K562 (cell line): ENCODE measurements at places on chromosomes 3 and 15. TPM values are rescaled to one million over a fixed set of nuclear protein-coding genes. Genes with fewer than 3 reads are reported as not detected.

GRCh38 chr3:146746190-146746589, 141.0 kb upstream of the PLSCR5 start:
- no peak for DNase-seq

The C3orf33 gene
- polyA plus RNA-seq = 6.3 and 7.0 TPM in 2 replicates

GRCh38 chr15:39488516-39488915, 92.4 kb upstream of the THBS1 start:
- DNase-seq = no peak

The STRA6 gene
- polyA plus RNA-seq = 0.43 and 0.65 TPM in 2 replicates

GRCh38 chr3:42979044-42979972, at the start of gene GASK1A:
Gene GASK1A, plus strand, starts transcription at chr3:42979311. Its CDS starts 332 bp downstream, at chr3:42979643.
- no peak for DNase-seq

- no peak for DNase-seq
Measured at GRCh38 chr3:134334901-134335280, 39.4 kb downstream of the AMOTL2 start.

The DPPA4 gene
- not detected in 2 replicates for polyA plus RNA-seq

DNA sequence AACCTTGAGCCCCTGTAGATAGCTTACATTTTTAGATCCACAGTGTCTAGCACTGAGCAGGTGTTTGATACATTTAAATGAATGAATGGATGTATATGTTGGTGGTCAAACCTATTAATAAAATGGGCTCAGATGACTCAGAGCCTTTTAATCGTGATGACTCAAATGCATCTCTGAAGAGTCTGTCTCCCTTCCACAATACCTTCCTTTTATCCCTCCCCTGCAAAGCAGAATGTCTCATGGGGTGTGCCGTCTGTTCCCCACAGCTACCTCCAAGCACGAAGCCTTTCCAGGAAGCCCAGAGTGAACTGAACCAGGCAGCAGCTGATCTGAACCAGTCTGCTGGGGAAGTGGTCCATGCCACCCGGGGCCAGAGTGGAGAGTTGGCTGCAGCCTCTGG, 303.5 kb upstream of the TPM1 start:
- no peak for DNase-seq

GRCh38 chr3:40024526-40024925, 215.1 kb downstream of the MYRIP start:
- DNase-seq = no peak

DNA sequence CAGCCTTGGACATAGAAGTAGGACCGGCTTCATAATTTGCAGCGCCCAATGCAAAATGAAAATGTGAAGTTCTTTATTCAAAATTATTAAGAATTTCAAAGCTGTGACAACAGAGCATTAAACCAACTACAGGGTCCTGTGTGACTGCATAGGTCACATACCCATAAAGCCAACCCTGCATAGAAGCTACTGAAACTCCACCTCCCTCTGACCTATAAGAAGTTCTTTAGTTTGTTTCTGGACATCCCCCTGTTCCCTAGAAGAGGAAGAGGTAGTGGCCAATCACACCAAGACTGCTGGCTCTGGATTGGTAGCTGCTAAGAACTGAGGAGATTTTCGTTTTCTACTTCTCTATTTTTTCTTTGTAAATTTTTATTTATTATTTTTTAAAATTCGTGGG, 9.0 kb upstream of the SELENOT start:
- no peak for DNase-seq

The SERINC4 gene
- polyA plus RNA-seq = 0.23 and 0.86 TPM in 2 replicates

The MED12L gene
- polyA plus RNA-seq = not detected in 2 replicates

GRCh38 chr3:168476360-168476980, 380.7 kb upstream of the GOLIM4 start:
- no peak for DNase-seq

- DNase-seq = no peak
Measured at GRCh38 chr3:174285242-174285864, 573.8 kb upstream of the NAALADL2 start.

DNA sequence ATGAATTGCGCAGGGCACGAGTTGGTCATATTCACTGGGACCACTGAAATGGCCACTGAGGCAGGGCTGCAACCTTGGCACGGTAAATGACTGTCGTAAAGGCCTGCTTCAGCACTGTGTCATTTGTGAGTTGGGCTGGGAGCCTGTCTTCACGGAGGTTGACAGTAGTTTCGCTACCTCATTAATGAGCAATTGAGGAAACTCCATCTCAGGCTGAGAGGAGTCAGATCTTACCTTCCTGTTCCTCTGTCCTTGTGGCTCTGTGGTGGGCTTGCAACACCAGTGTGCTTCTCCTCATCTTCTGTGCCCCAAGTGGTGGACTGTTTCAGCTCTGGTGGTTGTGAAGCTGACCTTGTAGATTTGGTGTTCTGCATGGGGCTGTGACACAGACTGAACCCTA, 80.1 kb upstream of the EIF1B start:
- DNase-seq = no peak

The COL8A1 gene
- not detected in 2 replicates for polyA plus RNA-seq

DNA sequence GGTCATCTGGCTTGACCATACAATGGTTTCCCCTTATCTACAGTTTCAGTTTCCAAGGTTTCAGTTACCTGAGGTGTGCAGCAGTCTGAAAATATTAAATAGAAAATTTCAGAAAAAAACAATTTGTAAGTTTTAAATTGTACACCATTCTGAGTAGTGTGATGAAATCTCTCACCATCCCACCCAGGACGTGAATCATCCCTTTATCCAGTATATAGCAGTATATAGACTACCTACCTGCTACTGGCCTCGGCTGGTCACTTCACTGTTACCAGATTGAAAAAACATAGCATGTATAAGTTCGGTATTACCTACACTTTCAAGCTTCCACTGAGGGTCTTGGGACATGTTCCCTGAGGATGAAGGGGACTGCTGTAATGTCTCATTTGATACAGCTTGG, 12.0 kb downstream of the ARIH1 start:
- DNase-seq = no peak

DNA sequence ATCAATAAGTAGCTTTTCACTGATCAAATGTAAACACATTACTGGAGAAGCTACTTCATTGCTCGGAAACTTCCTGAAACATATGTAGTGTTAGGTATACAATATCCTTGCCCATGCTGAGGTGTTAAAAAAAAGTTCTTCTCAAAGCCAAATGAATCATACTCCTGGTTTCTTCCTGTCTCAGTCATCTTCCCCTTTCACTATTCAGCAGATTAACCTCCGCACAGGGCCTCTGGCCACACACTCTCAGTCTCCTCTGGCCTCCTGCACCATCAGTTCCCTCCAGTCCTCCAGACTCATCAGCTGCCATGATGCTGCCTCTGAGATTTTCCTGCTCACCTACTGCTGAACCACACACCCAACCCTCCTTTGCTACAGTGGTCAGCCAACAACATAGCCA, 70.5 kb upstream of the BOC start:
- DNase-seq = no peak

DNA sequence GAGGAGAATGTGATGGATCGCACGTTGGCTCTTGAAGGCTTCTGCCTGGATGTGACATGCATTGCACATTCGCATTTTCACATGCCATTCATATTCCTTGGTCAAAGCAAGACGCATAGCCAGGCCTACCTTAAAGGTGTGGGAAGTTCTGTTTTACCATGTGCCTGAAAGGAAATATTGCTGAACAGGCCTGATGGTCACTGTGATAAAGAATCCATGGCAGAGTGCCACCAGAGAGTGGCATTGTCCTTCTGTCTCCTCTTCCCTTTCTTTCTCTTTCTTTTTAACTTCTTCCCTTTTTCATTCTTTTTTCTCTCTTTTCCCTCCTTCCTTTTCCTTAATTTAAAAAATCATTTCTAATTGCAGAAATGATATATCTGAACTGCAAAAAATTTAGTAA, 15.9 kb upstream of the MITF start:
- DNase-seq = peak; percentile 7

The PLSCR5 gene
- polyA plus RNA-seq = not detected in 2 replicates

GRCh38 chr3:5321666-5322340, 134.3 kb downstream of the EDEM1 start:
- DNase-seq = no peak

- no peak for DNase-seq
Measured at GRCh38 chr3:30477149-30477921, 129.1 kb upstream of the TGFBR2 start.

- no peak for DNase-seq
Measured at GRCh38 chr15:48388016-48388851, 57.0 kb downstream of the DUT start.

GRCh38 chr15:55535436-55535835, 27.4 kb upstream of the DNAAF4 start:
- no peak for DNase-seq

The SMCO1 gene
- polyA plus RNA-seq = 0.05 TPM in 1 of 2 replicates, not detected in the other

DNA sequence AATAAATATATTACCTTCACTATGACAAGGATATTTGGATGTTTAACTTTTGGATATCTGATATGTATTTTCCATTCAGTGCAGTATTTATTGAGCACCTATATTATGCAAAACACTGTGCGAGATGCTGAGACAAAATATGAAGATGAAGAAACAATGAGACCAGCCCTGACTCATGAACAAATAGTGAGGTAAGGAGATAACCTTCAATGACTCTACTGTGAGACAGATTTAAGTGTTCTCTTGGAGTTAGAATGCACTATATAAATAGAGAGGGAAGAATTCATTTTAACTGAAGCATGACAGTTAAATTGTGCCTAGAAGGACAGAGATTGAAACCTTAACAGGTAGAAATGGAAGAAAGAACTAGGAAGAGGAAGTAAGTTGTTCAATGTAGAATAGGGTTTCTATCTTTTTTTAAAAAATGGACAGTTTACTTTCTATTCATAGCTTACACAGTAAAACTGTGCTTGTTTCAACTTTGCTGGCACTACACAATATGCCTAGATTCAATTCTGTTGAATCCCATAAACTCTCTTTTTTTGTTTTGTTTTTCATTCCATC, 124.2 kb downstream of the ZBTB20 start:
- DNase-seq = no peak

The FBXO22 gene
- 54.8 and 63.4 TPM in 2 replicates for polyA plus RNA-seq

GRCh38 chr3:127038466-127038865, 55.6 kb downstream of the PLXNA1 start:
- no peak for DNase-seq

The PTH1R gene
- polyA plus RNA-seq = not detected in 2 replicates

The TMEM158 gene
- 18.9 and 24.6 TPM in 2 replicates for polyA plus RNA-seq

DNA sequence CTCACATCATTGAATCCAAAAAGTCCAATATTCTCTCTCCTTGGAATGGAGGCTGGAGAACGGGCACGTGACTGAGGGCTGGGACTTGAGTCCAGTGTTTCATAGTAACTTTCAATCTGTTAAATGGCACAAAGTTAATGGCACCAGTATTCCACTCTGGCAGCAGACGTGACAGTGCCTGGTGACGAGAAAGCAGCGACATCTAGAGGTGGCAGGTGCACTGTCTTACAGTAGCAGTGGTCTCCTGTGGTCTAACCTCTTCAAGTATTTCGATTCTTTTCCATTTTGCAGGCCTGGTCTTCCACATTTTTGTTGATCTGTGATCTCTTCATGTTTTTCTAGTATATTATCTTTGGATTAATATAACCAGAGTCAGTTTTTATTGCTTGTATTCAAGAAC, 107.1 kb downstream of the OXSM start:
- peak; percentile 72 for DNase-seq

The KLF15 gene
- 2.8 and 3.2 TPM in 2 replicates for polyA plus RNA-seq

The MCF2L2 gene
- polyA plus RNA-seq = 3.9 and 4.2 TPM in 2 replicates

DNA sequence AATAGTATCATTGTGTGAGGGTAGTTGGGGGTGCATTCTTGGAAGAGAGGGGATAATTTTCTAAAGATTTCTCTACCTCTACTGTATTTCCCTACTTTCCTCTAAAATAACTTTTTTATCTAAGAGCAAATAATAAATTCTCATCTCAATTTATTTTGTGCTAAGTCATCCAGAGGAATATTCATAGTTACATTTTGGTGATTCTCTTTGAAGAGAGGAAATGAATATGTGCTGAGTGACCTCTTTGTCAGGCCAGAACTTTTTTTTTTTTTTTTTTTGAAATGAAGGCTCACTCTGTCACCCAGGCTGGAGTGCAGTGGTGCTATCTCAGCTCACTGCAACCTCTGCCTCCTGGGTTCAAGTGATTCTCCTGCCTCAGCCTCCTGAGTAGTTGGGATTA, 15.1 kb upstream of the CCDC80 start:
- DNase-seq = no peak

DNA sequence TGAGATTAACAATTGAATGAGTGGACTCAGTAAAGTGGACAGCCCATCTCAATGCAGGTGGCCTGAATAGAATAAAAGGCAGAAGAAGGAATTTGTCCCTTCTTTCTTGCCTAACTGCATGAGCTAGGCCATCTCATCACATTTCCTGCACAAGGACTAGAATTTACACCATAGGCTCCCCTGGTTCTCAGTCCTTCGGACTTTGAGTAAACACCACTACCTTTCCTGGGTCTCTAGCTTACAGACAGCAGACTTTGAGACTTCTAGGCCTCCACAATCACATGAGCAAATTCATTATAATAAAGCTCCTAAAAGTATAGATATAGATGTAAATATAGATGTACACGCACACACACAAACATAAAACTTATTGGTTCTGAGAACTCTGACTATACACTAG, 28.3 kb downstream of the MTHFS start:
- DNase-seq = no peak

DNA sequence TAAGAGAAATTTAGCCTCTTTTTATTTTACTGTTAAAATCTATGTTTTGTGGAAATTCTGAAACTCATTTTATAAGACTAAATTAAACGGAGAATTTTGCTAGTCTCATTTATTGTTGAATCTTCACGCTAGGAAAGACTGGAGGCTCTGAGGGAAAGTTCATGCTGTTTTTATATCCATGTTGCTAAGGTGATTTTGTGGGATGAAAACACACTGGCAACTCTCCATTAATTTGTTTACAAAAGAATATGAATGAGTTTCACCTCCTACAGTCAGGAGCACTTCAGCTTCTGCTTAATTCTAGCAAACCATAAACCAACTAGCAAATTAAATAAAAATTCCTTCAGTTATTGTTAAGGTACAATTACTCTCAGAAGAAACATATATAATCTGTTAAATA, 195.4 kb downstream of the RAP2B start:
- no peak for DNase-seq

The IFT57 gene
- polyA plus RNA-seq = 9.6 and 15.1 TPM in 2 replicates

The GAP43 gene
- polyA plus RNA-seq = 0.09 TPM in 1 of 2 replicates, not detected in the other

The GOLGA8T gene
- not detected in 2 replicates for polyA plus RNA-seq

GRCh38 chr15:34223904-34224596, 766 bp upstream of the EMC4 start:
- DNase-seq = peak; percentile 25

- no peak for DNase-seq
Measured at GRCh38 chr3:55013145-55013925, 85.5 kb upstream of the LRTM1 start.

The RBPMS2 gene
- polyA plus RNA-seq = 0.61 and 1.8 TPM in 2 replicates

DNA sequence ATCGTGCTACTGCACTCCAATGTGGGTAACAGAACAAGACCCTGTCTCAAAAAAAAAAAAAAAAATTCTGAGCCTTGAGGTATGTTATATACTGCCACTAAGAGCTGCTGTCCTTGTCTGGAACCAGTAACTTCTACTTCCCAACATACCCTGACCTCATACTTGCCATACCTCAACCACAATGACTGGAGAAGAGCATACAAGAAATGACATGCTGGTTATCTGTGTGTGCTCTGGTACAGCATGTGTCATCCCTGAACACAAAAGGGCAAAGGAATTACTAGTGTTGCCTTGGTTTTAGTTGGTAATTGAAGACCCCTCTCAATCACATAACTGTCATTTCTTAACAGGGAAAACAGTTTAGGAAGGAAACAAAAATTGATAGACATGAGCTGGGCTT, 54.5 kb downstream of the MRPS25 start:
- DNase-seq = no peak

The ACP3 gene
- 0.19 and 0.43 TPM in 2 replicates for polyA plus RNA-seq
